Fibroblast of skin of left quadriceps (primary cell): ENCODE measurements at places on chromosomes 11 and 22.

GRCh38 chr22:33341611-33342010, 283.4 kb upstream of the SYN3 start:
- no peak for DNase-seq

DNA sequence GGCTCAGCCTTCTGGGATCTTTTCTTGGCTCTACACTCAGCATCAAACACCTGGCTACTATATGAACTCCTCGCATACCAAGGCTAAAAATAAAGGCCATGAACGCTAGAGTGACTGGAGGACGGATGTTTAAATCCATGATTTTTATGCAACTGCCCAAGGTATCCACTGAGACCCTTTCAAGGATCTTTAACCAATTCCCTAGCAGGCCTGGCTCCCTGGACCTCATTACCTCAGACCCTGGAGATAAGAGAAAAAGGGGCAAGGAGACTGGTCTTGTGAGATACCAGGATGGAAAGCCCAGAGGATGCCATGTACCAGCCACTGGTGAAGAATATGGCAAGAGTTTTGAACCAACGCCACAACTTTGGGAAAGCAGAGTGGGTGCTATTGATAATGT, at the start of gene OR51G2:
TSS of gene OR51G2 (minus strand) at position 101 of the 400 bp plus-strand sequence. CDS start 3,687 bp downstream, outside the sequence.
- no peak for DNase-seq

GRCh38 chr11:21501245-21501644, 691.6 kb upstream of the ANO5 start:
- no peak for DNase-seq

DNA sequence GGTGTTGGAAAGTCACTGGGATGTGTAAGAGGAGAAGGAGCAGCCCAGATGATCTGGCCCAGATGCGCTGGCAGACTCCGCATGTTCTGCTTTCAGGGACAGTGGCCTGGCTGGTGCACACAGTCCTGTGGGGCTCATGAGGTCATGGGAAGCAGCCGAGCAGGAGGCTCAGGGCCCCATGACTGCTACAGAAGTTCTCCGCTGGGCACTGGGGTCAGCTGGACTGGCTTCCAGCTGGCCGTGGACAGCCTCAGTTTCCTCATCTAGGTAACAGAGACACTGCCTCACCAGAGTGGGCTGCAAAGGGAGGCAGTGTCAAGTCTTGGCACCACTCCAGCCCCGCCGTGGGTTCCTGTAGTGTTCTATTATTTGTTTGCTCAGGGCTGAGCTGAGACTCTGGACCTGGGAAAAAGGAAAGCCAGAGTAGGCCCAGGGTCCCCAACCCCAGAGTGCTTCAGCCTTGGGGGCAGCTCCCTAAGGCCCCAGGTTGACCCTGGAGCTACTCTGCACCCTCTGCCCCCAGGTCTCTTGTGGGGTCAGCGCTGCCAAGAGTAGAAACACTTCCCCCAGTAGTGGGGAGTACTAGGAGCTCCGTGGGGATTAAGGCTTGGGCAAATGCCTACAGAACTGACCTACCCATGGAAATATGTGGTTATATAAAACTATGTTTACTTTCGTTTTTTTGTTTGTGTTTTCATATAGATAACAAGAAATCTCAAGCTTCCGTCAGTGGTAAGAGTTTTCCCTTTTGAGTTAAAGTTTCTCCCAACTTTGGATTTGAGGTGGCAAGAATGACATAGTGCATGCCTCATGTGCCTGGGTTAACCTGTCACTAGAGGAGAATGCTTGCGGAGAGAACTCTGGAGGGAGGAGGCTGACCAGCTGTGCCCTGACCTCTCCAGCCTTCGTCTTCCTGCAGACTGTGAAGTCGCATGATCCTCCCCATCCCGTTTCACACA, 45.3 kb downstream of the MED15 start:
- no peak for DNase-seq

DNA sequence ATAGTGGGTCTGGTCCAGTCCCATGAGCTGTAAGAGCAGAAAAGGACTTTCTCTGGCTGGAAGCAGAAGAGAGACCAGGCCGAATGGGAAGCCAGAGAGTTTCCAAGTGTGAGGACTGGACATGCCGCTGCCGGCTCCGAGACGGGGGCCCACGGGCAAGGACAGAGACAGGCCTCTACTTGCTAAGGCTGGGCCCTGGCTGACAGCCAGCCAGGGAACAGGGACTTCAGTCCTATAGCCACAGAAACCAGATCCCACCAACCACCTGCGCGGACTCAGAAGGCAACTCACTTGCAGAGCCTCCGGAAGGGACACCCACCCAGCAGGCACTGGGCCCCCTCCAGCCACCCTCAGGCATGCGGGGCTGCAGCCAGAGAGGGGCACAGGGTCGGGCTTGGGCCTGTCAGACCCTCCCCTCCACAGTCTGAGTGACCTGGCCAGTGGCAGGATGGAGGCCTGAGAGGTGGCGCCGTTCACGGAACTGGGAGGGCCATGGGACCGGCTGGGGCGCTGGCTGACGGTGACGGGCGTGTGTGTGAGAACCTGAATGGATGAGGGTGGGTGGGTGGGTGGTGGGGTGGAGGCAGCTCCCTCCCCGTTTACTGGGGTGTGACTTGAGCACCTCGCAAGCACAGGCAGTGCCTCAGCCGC, 47.8 kb upstream of the A4GALT start:
- no peak for DNase-seq
